ENCODE measurements at places on chromosomes 5 and 9. TPM values are rescaled to one million over a fixed set of nuclear protein-coding genes. Genes with fewer than 3 reads are reported as not detected.

- peaks cover 14% of the 10 kb centered on the region for H3K27me3 ChIP-seq
- no peak within 1 kb of the TSS for H3K4me3 ChIP-seq
- DNase-seq, result no peak
Observed at GRCh38 chr5:3595006-3595961, at the start of gene IRX1. Gene IRX1, plus strand, starts transcription at chr5:3595832. Its CDS starts 274 bp downstream, at chr5:3596106.

- DNase-seq, result no peak
- no peaks in the 10 kb centered on the region for H3K27me3 ChIP-seq
- H3K27ac ChIP-seq, result no peak overlapping the region
- no peak overlapping the region for H3K4me3 ChIP-seq
- peaks cover 6% of the 10 kb centered on the region for H3K4me1 ChIP-seq
Observed at GRCh38 chr5:96881511-96882115, 5.3 kb downstream of the ERAP2 start.

DNA sequence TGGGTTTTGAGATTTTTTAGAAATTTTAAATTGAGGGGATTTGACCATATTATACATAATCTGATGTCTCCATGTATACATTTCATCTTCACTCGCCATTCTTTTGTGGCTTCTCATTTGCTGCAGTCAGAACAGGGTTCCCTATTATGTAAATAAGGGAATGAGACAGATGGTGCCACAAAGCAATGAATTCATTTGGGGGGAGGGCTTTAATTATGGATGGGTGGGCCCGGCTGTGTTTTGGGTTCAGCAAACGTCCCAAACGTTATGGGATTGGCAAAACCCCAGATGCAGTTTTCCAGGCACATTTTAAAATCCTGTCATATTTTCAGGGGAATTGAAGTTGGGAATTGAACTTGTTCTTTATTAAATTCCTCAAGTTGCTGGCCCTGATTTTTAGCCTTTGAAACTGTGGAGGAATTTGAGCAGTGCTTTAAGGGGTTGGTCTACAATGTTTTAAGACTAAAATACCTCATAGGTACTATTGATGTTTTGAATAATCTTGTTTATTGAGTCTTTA lies 558.5 kb upstream of the ZNF462 start:
- H3K27ac ChIP-seq, result no peak overlapping the region
- DNase-seq, result no peak
- H3K27me3 ChIP-seq, result no peaks in the 10 kb centered on the region
- no peak overlapping the region for H3K4me3 ChIP-seq

DNA sequence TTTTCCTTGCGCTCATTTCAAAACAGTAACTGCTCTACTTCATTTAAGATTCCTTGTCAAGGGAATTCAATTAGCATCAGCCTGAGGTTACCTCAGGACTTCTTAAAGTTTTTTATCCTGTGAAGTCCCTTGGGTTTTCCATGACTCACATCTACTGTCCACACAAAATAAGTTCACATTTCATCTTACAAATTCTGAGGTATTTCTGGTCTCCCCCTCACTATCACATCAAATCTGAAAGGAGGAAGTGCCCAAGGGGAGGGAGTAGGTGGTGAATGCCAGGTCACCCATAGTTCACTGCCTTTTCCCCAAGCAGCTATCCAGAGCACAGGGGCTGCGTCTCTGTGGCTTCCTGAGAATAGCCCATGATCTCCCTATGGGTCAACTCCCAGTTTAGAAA lies 227.1 kb upstream of the NREP start:
- no peak overlapping the region for H3K27ac ChIP-seq
- no peaks in the 10 kb centered on the region for H3K4me1 ChIP-seq
- H3K36me3 ChIP-seq, result no peaks in the 10 kb centered on the region
- no peaks in the 10 kb centered on the region for H3K27me3 ChIP-seq
- DNase-seq, result no peak

DNA sequence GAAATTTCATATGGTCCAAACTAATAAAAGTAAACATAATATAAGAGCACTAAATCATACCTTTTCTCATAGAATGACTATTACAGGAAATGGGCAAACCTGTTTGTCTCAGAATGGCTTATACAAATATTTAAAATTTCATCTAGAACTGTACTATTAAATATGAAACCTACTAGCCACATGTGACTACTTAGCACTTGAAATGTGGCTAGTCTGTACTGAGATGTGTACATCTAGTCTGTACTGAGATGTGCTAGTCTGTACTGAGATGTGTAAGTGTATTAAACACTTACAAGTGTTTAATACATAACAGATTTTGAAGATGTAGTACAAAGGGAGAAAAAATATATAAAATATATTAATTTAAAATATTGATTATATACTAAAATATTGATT lies 22.4 kb downstream of the ABITRAM start:
- no peak overlapping the region for H3K27ac ChIP-seq
- H3K36me3 ChIP-seq, result peaks cover 7% of the 10 kb centered on the region
- no peak overlapping the region for H3K4me3 ChIP-seq

DNA sequence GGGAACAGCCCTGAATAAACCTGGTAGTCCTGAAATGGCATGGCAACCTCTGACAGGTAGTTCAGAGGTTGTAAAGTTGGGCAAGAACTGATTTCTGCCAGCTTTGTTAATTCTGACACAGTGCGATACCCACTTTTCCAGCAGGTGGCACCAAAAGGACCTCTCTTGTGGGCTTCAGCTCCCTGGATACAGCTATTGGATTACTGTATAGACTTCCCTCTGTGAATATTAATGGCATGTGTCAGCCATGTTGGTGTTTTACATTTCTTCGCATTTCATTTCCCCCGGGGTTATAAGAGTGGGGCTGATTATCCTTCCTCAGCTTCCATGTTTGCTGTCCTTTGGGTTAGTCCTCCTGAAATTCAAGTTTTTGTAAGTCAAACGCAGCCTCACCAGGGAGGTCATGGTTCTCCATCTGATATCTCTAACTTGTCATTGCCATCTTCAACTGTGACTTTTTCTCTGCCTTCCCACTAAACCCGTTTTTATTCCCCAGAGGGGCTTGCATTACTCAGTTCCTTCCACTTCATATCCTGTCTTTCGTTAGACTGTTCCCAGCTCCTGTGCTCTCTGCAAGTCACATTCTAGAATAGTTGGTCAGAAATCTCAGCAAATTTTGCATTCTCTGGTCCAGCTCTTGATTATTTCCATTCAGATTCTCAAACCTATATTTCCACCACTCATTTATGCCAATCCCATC lies 135.6 kb downstream of the LIFR start:
- no peak overlapping the region for H3K4me3 ChIP-seq
- no peak overlapping the region for H3K27ac ChIP-seq
- H3K27me3 ChIP-seq, result peaks cover 7% of the 10 kb centered on the region
- no peaks in the 10 kb centered on the region for H3K36me3 ChIP-seq
- no peaks in the 10 kb centered on the region for H3K4me1 ChIP-seq

- H3K4me1 ChIP-seq, result no peaks in the 10 kb centered on the region
- H3K27me3 ChIP-seq, result no peaks in the 10 kb centered on the region
- H3K27ac ChIP-seq, result no peak overlapping the region
- no peaks in the 10 kb centered on the region for H3K36me3 ChIP-seq
- no peak overlapping the region for H3K4me3 ChIP-seq
Observed at GRCh38 chr5:17020678-17021601, 84.9 kb upstream of the MYO10 start.

DNA sequence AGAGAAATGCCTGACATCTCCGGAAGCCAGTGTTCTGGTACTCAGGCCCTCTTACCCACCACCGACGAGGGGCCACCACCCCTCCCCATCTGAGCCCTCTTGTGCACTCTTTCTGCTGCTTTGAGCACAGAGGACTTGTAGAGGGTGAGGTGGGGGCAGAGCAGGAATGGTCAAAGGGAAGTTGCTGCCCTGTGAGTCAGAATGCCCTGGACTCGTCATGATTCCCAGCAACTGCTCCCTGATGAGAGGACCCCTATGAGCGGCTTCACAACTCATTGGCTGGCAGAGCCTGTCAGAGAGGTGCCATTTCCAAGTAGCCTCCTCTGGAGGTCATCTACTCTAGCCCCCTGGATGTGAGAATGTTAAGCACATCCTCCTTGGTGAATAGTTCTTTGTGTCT lies 845 bp downstream of the ECSCR start:
- H3K36me3 ChIP-seq, result no peaks in the 10 kb centered on the region
- no peak overlapping the region for H3K27ac ChIP-seq
- no peak overlapping the region for H3K4me3 ChIP-seq
- H3K4me1 ChIP-seq, result peaks cover 41% of the 10 kb centered on the region
- no peak for DNase-seq
- peaks cover 8% of the 10 kb centered on the region for H3K27me3 ChIP-seq

GRCh38 chr5:72503888-72504491 lies 3.2 kb downstream of the ZNF366 start:
- H3K4me1 ChIP-seq, result peaks cover 10% of the 10 kb centered on the region
- H3K36me3 ChIP-seq, result no peaks in the 10 kb centered on the region
- H3K4me3 ChIP-seq, result no peak overlapping the region
- DNase-seq, result no peak
- H3K27ac ChIP-seq, result no peak overlapping the region

DNA sequence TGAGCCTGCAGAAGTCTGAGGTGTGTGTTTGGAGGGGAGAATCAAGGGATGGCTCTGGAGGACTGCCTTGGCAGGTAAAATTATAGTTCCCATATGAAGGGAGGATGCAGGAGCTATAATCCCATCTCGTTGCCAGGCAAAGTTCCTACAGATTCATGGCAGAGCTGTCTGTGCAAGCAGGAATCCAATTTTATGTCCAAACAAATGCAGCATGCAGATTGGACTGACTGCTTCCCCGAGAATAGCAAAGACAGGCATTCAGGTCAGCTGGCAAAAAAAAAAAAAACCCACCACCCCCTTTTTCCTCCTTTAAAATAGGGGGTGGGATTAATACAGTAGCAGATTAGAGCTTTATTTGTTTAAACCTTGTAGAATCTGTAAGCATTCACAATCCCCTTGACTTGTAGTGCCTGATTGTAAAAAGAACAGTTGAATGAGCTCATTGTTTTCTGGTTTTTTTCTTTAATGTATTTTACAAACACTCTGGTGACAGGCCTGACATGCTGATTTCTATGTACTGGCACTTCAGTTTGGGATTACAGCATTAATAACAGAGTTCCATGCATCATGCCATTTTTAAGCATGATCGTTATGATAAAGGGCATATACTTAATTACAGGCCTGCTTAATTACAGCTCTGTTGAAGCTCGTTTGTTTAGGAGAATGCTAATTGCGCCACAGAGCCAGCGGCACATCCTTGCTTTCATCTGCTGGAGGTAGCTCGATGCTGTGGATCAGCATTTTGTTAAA lies 141.4 kb upstream of the LMX1B start:
- peaks cover 10% of the 10 kb centered on the region for H3K36me3 ChIP-seq
- no peak overlapping the region for H3K27ac ChIP-seq
- H3K4me1 ChIP-seq, result no peaks in the 10 kb centered on the region

- H3K27ac ChIP-seq, result no peak overlapping the region
- no peak for DNase-seq
- H3K27me3 ChIP-seq, result no peaks in the 10 kb centered on the region
Observed at GRCh38 chr5:150729859-150730258, 29.0 kb downstream of the DCTN4 start.

DNA sequence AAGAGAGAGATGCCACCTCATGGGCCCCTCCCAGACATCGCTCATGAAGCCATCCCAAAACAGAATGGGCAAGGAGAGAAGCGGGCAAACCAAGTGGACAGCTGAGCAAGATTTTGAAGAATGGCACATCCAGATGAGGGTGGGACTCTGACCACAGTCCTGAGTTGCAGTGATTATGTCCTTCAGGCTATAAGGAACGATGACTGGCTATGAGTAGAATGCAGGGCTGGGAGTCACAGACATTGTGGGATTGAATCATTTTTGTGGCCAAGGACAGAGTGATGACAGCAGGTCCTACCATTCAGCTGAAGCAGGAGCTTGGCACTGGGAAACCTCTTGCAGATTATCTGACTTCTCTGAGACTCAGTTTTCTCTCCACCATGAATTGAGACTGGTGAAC lies 245.7 kb upstream of the SLC30A5 start:
- H3K27ac ChIP-seq, result no peak overlapping the region
- no peaks in the 10 kb centered on the region for H3K27me3 ChIP-seq
- no peak overlapping the region for H3K4me3 ChIP-seq
- H3K36me3 ChIP-seq, result no peaks in the 10 kb centered on the region
- DNase-seq, result no peak

DNA sequence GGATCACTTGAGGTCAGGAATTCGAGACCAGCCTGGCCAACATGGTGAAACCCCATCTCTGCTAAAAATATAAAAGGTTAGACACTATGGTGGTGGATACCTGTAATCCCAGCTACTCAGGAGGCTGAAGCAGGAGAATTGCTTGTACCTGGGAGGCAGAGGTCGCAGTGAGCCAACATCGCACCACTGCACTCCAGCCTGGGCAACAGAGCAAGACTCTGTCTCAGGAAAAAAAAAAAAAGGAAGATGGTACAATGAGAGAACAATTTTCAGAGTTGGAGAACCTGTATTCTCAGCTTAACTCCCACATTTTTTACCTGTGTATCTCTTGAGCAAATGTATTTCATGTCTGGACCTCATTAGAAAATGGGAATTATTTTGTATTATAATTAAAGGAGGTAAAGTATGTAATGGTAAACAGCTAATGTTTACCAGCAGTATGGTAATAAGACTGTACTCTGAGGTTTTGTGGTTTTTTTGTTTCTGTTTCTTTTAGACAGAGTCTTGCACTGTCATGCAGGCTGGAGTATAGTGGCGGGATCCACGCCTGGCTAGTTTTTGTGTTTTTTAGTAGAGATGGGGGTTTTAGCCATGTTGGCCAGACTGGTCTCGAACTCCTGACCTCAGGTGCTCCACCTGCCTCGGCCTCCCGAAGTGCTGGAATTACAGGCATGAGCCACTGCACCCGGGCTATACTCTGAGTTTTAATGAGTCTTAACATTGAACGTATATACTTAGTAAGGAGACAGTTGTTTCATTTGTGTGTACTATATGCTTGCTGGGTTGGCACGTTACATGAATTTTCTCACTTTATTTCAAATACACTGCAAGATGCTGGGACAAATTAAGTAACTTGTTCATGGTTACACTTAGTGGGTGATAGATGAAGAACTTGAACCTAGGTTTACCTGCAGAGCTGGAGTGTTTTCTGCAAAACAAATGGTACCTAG lies 16.2 kb downstream of the UHRF2 start:
- H3K27me3 ChIP-seq, result no peaks in the 10 kb centered on the region
- H3K4me3 ChIP-seq, result no peak overlapping the region
- H3K4me1 ChIP-seq, result no peaks in the 10 kb centered on the region
- peaks cover 38% of the 10 kb centered on the region for H3K36me3 ChIP-seq
- no peak for DNase-seq

DNA sequence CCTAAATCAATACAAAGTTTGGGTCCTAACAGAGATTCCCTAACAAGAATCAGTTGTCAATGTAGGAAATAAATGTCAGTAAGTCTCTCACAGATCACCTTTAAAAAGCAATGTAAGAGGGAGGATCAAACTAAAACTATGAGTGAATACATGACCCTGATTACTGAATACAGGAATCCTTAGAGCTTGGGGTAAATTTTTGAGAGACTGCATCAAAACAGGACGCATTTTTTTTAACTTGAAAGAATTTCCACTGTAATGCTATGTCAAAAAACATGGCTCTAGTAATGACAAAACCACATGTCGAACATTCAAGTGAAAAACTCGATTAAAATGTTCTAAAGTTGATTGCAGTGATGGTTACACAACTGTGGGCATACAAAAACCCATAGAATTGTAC lies 21.9 kb downstream of the ZDHHC21 start:
- no peaks in the 10 kb centered on the region for H3K27me3 ChIP-seq
- no peak overlapping the region for H3K4me3 ChIP-seq
- H3K4me1 ChIP-seq, result no peaks in the 10 kb centered on the region
- no peak overlapping the region for H3K27ac ChIP-seq
- DNase-seq, result no peak
- H3K36me3 ChIP-seq, result peaks cover 1% of the 10 kb centered on the region

SPRY4 gene
- 8.9 TPM for total RNA-seq

SLC34A1 gene
- total RNA-seq, result not detected

ACO1 gene
- 68.9 TPM for total RNA-seq

MCTP1 gene
- 0.15 TPM for total RNA-seq

EGR1 gene
- 4.5 TPM for total RNA-seq
